ENCODE measurements at places on chromosomes 3 and 15.

GRCh38 chr3:7190095-7190494 is 329.2 kb downstream of the GRM7 start:
- no peak for DNase-seq

GRCh38 chr3:194976049-194976451 is 290.4 kb downstream of the FAM43A start:
- DNase-seq: no peak

DNA sequence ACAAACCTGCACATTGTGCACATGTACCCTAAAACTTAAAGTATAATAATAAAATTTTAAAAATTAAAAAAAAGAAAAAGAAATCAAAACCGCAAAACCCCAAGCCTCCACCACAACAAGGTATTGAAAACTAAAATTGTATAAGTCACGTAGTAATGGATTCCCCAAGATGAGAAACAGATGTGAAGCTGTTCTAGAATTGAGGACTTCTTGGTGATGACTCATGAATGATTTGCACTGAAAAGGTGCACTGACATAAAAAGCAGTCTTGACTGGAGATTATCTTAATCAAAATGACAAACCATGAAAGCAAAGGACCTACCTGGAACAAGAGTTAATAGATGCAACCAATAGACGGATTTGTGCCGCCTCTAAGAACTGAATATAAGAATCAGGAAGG is 225.8 kb downstream of the MYRIP start:
- no peak for DNase-seq

- DNase-seq: peak; percentile 81
These were observed 1.4 kb downstream of the MFGE8 start for GRCh38 chr15:88911766-88912118.

- no peak for DNase-seq
These were observed 181.6 kb downstream of the ADAMTSL3 start for GRCh38 chr15:83835479-83835878.

- no peak for DNase-seq
These were observed 8.1 kb upstream of the MAP6D1 start for GRCh38 chr3:183833516-183833915.

DNA sequence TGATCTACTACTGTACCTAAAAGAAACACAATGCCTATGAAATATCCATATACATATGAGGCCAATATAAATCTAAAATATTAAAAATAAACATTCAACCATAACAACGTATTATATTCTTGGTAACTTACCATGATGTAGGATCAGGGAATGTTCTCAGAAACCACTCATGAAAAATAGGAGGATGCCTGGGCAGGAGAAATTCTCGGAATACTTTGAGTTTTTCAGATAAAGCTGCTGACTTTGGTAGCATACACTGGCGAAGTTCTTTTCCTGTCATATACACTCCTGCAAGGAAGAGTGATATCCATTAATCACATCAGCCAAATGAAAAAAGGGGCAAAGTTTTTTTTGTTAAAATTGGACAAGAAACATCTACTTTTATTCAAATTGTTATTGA is 11.3 kb upstream of the XRN1 start:
- no peak for DNase-seq

GRCh38 chr15:100663086-100663914 is 60.9 kb downstream of the ASB7 start:
- DNase-seq: peak; percentile 47

DNA sequence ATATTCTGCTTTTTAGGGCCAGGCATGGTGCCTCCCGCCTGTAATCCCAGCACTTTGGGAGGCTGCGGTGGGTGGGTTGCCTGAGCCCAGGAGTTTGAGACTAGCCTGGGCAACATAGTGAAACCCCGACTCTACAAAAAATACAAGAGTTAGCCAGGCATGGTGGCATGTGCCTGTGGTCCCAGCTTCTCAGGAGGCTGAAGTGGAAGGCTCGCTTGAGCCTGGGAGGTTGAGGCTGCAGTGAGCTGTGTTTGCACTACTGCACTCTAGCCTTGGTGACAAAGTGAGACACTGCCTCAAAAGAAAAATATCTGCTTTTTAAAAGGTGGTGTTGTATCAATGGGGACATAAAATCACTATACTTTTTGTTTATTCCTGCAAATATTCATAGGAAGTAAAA is 112.8 kb downstream of the C3orf38 start:
- no peak for DNase-seq

- peak; percentile 5 for DNase-seq
These were observed 286.4 kb downstream of the ZIC4 start for GRCh38 chr3:147119989-147120388.

- peak; percentile 72 for DNase-seq
These were observed 64.2 kb upstream of the CMSS1 start for GRCh38 chr3:99753268-99753975.

- DNase-seq: no peak
These were observed 58.1 kb downstream of the SLTM start for GRCh38 chr15:58875343-58875742.

DNA sequence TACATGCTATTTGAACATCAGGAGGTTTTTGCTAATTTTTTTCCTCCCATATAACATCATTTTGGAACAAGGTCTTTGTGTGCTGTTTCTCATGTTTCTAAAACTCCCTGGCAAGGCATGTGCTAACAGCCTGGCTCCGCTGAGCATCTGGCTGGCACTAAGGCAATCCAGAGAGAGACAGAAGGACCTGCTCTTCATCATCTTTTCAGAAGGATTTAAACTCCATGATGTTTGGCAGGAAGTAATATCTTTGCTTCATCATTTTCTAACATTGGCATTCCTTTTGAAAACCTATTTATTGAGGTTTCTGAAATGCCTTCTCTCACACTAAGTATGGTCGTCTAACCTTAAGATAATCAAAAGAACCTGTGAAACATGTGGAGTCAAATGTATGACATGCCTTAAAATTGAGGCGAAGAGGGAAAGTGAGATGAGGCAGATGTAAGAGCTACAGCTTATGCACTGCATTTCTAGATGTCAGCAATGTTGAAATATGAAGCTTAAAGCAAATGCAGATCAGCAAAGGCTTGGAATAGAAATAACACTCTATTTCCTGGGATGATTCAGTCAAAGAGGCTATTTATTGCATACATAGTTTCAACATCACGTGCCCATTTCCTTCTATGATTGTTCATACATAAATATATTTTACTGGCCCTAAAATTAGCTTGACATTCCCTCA is 592.0 kb downstream of the ZNF385D start:
- no peak for DNase-seq

- no peak for DNase-seq
These were observed 35.1 kb downstream of the EAF1 start for GRCh38 chr3:15462451-15462850.

DNA sequence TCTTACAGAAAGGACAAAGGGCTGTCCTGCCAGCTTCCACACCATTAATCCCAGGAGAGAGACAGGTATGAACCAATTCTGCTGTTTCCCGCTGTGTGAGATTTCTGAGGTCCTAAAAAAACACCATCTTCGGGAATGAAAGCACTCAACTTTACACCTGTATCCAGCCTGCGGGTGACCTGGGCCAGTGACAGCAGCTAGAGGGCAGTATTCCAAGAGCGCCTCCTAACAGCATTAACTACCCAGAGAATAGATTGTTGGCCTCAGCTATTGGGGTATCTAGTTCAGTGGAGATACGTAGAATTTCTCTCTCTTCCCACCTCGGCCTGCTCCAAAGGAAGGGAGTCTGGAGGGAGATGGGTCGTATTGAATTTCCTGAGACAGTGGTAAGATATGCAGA is 55.1 kb downstream of the WDR76 start:
- peak; percentile 30 for DNase-seq

GRCh38 chr15:62145015-62145735 is 19.9 kb downstream of the C2CD4B start:
- no peak for DNase-seq

DNA sequence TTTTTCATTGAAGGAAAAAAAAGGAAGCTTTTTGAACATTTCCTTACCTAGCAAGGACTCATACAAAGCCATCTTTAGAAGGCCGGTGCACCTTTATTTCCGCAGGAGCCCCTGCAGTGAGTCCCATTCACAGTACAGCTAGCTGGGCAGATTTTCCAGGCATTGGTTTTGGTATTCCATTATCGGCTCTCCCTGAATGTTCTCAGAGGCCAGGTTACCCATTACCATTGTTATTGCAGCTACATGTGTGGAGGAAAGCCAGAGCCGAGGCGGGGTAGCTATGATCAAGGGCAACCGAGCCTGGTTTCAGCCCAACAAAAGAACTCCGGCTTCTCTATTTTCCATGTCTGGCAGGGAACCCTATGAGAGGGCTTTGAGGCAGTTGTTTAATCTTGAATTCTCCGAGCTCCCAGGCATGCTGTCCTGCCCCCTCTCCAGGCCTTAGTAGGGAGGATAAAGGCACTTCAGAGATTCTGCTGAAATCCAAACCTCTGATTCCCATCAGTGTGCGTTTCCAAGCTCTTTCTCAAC is 100.3 kb downstream of the LRRK1 start:
- no peak for DNase-seq

DNA sequence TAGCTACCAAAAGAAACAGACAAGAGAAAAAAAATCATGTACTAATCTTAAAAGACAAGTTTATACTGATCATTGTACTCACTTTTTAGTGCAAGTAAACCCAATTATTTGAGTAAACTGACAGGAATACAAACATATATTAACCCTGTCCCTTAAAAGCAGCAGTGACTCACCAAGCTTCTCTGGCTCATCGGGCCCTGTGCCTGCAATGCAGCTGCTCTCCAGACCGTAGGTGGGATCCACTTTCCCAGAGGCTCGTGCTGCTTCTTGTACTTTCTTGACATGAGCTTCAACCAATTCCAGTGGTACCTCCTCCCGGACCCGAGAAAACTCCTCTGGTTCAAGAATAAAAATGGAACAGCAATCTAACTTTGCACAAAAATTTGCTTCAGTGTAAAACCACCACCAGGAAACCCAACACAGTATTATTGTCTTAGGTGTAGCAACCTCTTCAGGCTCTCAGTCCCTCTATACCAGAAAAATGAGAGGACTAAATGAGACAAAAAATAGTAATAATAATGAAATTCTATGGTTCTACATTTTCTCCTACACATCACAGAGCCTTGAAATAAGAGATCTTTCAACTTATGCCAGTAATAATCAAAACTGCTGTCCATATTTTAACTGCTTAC is 82.6 kb upstream of the CSPG5 start:
- DNase-seq: peak; percentile 6

GRCh38 chr15:39719109-39719508 is 63.5 kb downstream of the FSIP1 start:
- no peak for DNase-seq

Data from urothelium cell line (cell line).